ENCODE measurements at places on chromosomes 3 and 15.

DNA sequence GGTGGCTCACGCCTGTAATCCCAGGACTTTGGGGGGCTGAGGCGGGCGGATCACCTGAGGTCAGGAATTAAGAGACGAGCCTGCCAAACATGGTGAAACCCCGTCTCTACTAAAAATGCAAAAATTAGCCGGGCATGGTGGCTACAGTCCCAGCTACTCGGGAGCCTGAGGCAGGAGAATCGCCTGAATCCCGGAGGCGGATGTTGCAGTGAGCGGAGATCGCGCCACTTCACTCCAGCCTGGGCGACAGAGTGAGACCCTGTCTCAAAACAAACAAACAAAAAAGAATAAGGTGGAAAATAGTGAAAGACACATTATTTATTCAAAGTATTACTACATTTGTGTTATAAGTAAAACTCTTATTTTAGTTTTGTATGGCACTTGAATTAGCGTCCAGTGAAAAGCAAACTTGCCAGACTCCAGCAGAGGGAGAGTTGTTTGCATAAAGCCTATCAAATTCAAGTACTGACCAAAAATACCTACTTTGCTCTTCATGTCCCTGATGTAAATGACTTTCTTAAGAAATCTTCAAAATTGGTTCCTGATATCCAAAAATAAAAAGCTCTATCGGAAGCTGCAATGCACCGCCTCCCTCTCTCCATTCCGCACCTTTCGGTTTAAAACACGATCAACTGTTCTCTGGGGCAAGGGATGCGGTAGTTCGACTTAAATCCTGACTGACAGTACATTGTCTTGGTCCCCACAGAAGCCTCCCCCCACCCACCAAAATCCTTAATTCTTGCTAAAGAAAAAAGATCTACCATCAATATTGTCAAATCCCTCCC, 1.2 kb downstream of the TRPM7 start:
- DNase-seq: no peak

GRCh38 chr3:50599716-50600118, 11.9 kb downstream of the CISH start:
- DNase-seq: no peak

DNA sequence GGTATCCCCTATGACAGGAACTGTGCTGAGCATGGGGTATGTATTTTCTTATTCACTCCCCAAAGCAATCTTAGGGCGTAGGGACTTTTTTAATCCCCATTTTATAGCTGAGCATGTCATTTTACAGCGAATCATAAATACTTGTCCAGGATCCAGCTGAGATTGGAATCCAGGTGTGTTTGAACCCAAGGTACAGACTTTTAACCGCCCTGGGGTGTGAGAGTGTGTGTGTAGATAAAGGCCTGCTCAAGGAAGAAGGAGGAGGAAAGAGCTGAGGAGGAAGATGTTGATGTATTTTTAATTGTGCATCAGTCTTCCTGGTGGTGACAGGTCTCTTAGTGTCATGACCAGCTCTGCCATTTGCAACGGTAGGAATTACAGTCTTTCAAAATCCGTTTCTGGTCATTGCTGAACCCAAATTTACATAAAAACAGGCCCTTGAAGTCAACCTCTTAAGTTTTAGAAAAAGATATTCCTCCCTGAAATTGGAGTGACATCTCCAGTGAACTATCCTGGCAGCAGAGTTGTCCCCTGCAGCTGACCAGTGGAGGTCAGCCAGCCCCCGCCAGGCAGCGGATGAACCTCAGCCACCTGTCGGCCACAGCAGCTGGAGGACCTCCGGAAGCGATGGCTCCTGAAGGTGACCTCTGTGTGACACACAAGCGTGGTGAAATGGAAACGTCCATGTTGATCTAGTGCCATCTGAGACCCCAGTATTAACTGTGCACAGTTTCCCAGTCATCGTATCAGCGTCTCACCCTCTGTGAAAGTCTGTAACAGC, 92.8 kb upstream of the MITF start:
- DNase-seq: no peak

DNA sequence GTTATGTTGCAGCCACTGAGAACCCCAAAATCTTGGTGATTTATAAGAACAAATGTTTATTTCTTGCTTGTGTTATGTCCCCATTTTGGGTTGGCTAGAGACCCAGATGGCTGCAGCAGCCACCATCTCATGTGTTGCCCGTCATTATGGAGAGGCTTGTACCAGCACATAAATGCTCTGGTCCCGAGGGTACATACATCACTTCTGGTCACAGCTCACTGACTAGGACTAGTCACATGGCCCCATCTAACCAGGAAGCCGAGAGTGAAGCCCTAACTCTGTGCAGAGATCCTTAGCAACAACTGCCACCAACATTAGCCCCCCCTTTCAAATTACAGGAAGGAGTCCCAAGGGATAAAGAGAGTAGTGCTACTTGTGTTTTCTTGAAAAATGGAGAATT, 25.5 kb upstream of the HACD2 start:
- no peak for DNase-seq

DNA sequence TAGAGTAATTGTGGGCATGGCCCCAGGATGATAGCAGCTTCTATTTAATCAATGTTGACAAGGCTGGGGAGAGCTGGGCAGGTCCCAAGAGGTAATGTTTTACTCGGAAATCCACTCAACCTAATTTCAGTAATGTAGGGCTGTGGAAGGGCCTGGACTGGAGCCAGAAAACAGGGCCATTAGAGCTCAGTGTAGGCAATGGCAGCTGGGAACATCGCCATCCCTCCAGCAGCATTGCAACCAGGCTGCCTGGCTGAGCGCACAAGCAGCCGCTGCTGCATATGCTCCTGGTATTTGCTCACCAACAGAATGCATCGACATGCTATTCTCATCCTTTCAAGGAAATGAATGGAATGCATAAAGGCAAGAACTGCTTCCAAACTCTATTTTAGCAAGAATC, 90.0 kb downstream of the GAP43 start:
- no peak for DNase-seq

DNA sequence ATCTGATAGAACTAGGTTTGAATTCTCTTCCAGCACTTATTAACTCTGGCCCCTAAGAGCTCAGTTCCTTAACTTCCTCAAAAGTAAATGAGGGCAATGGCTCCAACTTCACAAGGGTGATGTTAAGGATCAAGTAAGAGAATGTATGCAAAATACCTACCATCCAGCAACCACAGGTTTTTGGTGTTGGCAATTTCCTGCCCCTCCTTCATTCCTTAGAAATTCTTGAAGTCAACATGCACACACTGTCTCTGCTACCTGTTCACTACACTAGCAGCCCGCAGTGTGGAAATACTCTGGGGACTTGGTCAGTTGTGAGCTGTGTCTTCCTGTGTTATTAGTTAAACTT, 5.0 kb downstream of the ZBED2 start:
- no peak for DNase-seq

GRCh38 chr3:195005251-195005620, 265.7 kb downstream of the XXYLT1 start:
- DNase-seq: no peak

DNA sequence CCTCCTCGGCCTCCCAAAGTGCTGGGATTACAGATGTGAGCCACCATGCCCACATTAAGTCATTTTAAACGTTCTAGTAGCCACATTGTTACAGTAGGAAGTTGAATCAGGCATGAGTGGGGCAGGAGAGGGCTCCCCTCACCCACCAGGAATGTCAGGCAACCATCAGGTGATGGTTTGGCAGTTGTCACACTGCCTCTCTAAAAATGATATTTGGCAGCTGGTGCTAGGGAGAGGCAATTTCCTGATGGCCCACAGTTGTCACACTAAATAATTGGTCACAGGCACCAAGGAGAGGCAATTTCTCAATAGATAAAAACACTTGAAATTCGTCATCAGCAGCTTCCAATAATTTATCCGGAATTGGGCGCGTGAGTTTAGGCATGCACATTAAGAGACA, 79.2 kb upstream of the ABHD2 start:
- DNase-seq: no peak

- no peak for DNase-seq
These were observed 148.4 kb upstream of the GBE1 start for GRCh38 chr3:81909796-81910195.
